ENCODE measurements at places on chromosomes 5 and 9.

- DNase-seq, result peak; percentile 38
Observed at GRCh38 chr5:98772415-98773213, 849 bp upstream of the RGMB start.

GRCh38 chr9:14398473-14398872 lies 84.5 kb upstream of the NFIB start:
- no peak for DNase-seq

- DNase-seq, result no peak
Observed at GRCh38 chr5:2579126-2579525, 172.4 kb downstream of the IRX2 start.

DNA sequence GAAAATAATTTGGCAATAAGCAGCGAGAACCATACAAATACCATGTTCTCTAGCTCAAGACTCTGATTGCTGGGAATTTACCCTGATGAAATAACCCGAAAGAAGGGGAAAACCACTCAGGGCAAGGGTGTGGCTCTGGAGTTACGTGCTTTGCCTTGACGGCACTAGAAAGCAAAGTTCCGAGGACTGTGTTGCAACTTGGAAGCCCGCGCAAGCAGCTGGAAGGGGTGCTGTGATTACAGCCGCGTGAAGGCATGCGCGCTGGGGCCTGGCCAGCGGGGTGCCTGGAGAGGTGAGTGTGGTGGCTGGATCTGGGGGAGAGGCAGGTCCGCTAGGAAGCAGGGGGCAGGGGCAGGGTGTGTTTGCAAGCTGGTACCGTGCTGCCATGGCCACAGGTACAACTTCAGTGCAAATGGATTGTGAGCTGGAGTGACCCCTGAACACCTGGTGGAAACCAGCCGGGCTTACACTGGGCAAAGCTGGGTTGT lies 52.6 kb upstream of the CNOT6 start:
- DNase-seq, result no peak

- DNase-seq, result no peak
Observed at GRCh38 chr9:98951967-98952366, 8.3 kb downstream of the COL15A1 start.

GRCh38 chr9:80385246-80385645 lies 813.5 kb downstream of the TLE4 start:
- DNase-seq, result no peak

DNA sequence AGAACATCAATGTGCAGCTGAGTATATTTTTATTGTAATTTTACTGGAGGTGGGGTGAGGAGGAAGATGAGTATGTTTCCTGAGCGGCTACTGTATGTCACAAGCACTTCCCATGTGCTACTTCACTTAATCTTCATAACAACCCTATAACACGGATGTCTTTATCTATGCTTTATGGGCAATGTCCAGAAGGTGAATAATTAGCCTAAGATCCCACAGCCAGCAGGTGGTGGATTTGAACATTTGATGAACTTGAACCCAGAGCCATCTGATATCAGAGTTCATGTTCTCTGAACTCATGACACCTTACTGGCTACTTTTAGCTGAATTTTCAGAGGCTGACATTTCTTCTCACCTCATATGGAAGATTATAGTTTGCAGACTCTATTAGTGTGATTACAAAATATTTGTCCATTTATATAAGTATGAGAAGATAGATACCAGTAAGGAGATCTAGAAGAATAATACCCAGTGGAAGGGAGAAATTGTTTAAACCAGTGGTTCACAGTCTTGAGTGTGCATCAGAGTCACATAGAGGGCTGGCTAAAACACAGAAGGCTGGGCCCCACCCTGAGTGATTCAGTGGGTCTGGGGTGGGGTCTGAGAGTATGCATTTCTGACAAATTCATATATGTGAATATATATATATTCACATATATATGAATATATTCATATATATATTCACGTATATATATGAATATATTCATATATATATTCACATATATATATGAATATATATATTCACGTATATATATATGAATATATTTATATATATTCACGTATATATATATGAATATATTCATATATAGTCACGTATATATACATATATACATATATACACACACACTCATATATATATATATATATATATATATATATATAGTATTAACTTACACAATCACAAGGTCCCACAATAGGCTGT lies 164.4 kb upstream of the NR3C1 start:
- DNase-seq, result no peak

- DNase-seq, result no peak
Observed at GRCh38 chr5:72511774-72512592, 4.8 kb upstream of the ZNF366 start.

DNA sequence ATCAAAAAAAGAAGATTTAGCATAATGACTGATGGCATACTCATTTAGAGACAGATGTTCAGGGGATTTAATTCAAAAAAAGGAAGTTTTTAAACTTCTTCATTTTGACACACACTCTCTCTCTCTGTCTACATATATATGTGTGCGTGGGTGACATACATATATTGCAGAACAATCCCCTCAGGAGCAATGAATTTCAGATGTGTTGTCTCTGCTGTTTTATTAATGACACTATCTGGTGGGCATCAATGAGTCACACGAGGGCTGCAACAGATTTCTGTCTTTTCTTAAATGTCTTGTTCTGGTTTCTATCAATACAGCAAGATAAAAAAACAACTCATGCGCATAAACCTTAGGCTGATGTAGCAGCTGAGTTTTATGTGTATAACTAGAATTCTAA lies 123.5 kb upstream of the SLCO6A1 start:
- DNase-seq, result no peak

DNA sequence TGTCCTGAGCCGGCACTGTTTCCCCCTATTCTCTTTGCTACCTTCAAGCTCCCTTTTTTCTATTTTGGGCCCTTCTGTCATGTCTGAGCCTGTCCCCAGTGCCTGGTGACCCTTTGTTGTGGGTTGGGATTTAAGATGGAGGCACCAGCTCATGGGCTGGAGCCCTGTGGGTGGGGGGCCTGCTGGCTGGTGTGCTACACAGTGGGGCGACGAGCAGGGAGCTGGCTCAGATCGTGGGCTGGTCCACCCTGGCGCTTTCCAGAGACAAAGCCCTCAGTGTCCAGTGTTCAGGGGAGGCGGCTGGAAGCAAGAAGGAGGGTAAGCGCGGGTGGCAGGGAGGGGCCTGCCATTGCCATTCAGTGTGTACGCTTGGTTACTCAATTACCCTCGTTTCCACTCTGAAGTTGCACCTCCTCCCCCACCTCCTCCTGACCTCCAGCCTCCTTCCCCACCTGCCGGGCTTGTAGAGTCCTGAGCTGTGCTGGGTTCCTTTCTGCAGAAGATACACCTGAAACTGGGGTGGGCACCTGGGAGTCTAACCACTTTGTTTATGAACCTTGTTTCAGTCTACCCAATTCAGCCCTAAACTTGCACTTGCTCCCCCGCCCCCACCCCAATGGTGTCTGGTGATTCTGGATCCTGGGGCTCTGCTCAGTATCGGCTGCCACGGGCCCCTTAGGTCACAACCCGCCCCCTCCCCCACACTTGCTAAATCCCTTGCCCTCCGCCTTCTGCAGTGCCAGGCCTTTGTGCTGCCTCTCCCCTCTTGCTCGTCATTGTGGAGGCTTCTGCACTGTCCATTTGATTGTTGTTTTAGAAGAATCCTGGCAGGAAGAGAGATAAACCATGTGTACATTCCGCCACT lies 49.9 kb downstream of the MVB12B start:
- peak; percentile 29 for DNase-seq

GRCh38 chr5:171669571-171669970 lies 116.0 kb upstream of the SMIM23 start:
- no peak for DNase-seq

GRCh38 chr9:110969971-110970386 lies 68.3 kb downstream of the LPAR1 start:
- no peak for DNase-seq

DNA sequence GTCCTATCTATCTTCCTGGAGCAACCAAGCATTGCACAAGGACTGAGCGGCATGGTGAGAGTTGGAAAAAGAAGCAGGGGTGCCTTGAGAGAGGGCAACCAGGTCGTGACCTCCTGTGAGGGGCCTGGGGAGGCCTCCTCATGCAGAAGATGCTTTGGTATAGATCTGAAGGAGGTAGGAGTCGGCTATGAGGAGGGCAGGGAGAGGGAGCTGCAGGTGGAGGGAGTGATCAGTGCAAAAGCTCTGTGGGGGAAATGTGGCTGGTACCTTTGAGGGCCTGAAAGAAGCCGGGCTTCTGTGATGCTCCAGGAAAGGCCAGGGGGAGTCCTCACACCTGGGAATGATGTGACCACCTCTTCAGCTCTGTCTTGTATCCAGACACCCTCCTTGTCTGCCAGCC lies 3.6 kb upstream of the SLC25A48 start:
- no peak for DNase-seq

DNA sequence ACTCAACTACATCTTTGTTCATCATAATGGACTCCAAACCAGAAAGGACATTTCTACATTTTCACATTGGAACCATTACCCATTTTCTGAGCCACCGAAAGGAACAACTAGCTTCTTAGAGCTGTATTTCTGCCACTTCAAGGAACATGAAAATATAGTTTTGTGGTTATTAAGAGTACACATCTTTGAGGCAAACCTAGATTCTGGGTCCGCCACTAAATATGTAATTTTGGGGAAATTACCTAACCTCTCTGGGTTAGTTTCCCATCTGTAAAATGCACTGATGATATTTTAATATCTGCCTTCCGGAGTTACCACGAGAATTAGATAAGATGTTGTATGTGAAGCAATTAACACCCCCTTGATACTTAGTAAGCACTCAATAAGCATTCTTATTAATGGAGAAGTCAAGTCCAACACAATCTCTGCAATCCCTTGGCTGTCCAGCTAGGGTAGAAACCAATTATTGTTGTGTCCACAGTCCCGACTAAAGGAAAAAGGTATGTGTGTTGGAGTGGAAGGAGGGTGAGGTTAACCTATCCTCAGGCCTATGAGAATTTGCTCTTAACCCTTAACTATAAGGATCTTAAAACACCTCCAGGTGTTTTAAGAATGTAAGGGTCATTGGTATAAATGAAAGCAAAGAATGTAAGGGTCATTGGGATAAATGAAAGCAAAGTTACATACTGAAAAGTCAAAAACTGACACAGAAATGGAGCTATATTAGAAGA lies 94.0 kb upstream of the PTGER4 start:
- DNase-seq, result no peak

DNA sequence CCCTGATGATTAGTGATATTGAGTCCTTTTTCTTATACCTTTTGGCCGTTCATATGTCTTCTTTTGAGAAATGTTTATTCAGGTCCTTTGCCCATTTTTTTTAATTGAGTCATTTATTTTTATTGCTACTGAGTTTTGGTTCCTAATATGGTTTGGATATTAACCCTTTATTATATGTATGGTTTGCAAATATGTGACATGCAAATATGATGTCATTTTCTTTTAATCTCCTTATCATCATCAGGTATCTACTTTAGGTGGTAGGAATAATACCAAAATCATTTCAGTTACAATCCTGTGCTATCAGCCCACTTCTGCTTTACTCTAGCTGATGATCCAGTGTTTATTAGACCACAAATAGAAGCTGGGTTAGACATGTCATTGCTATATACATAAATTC lies 102.3 kb upstream of the TRPC7 start:
- DNase-seq, result no peak

DNA sequence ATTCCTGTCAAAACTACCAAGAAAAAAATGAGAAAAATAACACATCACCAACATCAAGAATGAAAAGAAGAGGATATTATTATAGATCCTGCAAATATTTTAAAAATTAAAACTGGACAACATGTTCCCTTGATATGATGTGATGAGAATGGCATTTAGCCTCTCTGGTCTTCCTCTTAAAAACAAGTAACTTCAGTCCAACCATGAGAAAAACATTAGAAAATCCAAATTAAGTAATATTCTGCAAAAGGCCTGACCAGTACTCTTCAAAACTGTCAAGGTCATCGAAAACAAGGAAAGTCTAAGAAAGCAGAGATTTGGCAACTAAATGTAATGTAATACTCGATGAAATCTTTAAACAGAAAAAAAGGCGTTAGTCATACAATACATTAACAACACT lies 167.1 kb upstream of the SNX2 start:
- DNase-seq, result no peak

- DNase-seq, result no peak
Observed at GRCh38 chr5:81519217-81519905, 125.4 kb upstream of the ACOT12 start.
